HS-27A (cell line): ENCODE measurements at places on chromosomes 12 and 14.

- DNase-seq = no peak
Measured at GRCh38 chr14:58138714-58139482, 13.1 kb downstream of the ARMH4 start.

DNA sequence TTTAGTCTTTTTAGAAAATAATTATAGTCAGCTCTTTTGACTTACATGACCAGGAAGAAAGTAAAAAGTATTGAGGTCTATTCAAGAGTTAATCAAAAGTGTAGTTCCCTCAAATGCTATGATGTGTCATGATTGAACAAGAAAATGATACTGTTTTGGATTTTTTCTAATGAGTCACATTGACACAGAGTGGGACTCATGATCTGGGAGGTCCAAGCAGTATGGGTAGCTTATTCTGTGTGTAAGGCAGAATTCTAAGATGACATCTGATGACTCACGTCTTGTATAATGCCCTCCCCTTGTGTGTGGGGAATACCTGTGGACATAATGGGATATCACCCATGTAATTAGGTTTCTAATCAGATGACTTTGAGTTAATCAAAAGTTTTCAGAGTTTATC, 178.1 kb upstream of the DDHD1 start:
- peak; percentile 57 for DNase-seq

DNA sequence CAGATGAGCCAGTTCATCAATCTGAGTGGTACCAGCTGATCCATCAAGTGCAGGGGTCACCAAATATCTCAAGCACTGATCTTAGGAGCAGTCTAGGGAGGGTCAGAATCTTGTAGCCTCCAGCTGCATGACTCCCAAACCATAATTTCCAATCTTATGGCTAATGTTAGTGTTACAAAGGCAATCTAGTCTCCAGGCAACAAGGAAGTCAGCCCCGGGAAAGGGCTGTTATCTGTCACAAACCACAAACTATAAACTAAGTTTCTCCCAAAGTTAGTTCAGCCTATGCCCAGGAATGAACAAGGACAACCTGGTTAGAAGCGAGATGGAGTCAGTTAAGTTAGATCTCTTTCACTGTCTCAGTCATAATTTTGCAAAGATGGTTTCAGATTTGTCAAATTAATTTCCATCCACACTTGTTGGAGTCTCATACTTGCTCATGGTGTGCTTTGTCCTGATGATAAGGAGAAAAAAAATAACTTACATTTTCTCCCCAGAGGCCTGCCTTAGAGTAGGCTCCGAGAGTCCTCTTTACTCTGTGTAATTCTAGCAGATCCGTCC, 3.9 kb upstream of the ABHD4 start:
- DNase-seq = no peak

DNA sequence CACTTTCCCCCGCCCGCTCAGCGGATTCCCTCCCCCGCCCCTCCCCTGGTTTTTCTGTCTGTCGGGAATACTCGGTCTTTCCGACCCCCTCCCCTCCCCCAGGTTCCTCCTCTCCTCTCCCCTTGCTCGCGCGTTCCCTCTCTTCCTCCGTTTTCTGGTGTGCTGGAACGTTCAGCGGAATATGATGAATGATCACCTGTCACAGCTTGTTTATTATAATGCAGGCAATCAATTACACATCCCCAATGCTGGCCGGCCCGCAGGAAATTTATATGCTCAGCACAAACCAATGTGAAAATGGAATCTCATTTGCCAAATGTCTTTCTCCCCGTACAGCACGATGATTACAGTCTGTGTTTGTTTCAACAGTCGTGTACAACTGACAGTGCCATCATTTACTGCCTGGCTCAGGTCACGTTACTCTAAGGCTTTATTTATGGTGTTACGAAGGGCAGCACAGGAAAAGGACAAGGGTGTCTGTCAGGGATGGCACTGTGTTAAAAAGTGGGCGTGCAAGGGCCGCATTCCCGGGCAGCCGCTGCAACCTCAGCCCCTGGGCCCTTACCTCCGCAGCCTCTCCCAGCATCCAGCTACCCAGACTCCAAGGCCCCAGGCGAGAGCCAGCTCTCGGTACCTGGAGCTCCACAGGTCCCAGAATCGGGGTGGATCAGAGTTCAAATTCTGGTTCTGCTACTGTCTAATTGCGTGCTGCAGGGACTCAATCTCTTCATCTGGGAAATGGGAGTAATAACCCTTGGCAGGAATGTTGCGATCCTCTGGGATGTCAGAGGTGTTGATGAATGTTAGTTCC, 24.7 kb upstream of the MAP1LC3B2 start:
- DNase-seq = no peak

GRCh38 chr12:79063258-79063657, 198.7 kb downstream of the SYT1 start:
- DNase-seq = no peak

GRCh38 chr12:65355461-65355860, 77.0 kb downstream of the MSRB3 start:
- no peak for DNase-seq

- DNase-seq = no peak
Measured at GRCh38 chr12:115946867-115947695, 330.4 kb downstream of the MED13L start.

DNA sequence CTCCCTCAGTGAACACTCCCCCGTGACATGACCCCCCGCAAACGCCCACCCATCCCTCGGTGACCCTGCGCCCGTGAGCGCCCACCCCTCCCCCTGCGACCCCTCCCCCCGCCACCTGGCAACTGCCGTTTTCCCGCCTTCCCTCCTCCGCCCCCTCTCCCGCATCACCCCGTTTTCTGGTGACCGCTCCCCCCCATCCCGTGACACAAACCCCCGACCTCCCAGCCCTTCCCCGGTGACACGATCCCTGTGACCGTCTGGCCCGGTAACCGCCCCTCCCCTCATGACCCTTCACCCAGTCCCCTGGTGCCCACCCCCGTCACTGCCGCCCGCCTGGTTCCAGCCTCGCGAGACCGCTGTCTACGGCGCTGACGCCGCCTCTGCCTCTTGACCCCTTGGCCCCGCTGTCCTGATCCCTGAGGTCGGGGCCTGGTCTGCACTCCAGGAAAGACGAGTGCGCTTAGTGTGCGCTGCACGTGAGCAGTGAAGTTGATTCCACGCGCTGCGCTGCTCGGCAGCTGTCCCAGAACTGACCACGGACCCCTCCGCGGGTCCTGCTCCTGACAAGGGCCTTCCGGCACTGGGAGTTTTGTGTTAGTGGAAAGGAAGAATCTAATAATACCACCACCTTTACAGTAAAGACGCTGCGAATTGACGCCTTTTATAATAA, 59.4 kb downstream of the DDX51 start:
- no peak for DNase-seq

DNA sequence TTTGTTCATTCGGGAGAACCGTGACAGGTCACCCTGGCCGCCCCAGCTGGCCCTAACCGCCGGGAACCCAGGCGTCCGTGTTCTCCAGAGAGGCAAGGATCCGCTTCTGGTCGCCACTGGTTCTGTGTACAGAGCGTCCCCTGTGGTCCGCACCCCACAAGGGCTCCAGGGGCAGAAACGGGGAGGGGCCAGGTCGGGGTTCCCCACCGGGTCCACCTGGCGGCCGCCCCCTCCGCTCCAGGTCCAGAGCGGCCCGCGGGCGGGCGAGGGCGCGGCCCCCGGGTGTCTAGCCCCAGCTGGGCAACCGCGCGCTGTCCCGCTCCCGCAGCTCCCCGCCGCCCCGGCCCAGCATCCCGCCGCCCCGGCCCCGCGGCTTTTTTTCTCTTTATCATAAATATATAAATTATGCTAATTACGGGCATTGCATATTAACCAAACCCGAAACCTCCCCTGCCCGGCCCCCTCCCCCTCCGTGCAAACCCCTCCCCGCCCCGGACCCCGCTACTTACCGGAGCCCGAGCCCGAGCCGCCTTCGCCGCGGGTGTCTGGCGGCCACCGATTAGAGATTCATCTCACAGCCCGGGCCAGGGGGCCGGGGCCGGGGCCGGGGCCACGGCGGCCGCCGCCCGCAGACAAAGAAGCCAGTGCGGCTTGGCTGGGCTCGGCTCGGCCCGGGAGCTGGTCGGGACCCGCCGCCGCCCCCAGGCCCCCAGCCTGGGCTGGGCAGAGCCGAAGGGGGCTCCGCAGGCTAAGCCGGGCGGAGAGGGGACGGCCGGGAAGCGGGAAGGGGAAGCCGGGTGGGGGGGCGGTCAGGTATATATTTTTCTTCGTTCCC, 512 bp downstream of the POU6F1 start:
- no peak for DNase-seq

GRCh38 chr12:46260124-46260912, 8.5 kb downstream of the SLC38A1 start:
- DNase-seq = peak; percentile 42

DNA sequence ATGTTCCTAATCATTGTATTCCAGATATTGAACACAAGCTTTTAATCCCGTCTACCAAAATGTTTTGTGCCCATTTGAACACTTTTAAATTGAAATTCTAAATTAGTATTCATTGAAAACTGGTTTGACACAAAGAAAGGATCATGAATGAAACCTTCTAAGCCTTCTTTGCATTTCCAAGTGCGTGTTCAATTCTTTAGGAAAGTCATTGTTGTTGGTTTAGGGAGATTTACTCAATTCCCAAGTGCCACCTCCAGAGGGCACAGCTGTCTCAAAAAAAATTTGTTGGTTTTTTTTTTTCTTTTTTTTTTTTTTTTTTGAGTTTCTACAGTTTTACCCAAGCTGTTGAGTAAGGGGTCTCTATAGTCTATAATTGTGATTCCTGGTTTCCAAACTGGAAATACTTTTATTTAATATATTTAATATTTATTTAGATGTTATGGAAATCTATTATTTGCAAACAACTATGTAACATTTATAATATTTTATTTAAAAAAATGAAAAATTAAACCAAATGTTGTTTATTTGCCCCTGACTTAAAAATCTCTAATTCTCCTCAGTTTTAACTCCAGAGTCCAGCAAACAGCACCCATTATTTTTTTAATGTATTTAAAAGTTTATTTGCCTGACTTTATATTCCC, 79.9 kb downstream of the NEDD1 start:
- DNase-seq = no peak

DNA sequence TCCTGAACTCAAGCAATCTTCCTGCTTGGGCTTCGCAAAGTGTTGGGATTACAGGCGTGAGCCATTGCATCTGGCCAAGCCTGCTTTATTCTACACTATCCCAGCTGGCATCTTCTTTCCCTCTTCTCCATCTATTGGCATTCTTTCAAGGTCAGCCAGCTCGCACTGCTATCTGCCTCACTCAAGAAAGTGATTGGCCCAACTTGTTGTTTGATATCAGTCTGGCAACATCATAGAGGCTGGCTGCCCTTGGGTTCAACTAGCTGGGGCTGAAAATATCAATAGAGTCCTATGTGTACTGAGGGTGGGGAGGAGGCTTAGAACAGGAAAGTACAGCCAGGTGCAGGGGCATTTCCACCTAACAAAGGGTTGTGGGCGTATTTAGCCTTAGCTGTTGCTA, 17.1 kb downstream of the GMFB start:
- DNase-seq = no peak

- DNase-seq = no peak
Measured at GRCh38 chr14:47240748-47241437, 434.5 kb downstream of the MDGA2 start.

DNA sequence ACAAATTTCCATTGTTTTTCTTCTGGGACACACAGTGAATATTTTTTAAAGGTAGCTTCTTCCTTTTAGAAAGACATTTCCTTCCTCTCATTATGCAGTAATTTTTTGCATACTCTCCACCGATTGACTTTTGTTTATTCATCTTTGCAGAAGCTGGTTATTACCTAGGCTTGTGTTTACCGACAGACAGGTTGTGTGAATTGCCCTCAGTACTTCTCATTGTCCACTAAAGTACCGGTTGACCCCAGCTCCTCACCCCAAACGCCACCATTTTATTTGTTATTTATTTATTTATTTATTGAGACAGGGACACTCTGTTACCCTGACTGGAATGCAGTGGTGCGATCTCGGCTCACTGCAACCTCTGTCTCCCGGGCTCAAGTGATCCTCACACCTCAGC, 63.4 kb upstream of the MYL2 start:
- no peak for DNase-seq

DNA sequence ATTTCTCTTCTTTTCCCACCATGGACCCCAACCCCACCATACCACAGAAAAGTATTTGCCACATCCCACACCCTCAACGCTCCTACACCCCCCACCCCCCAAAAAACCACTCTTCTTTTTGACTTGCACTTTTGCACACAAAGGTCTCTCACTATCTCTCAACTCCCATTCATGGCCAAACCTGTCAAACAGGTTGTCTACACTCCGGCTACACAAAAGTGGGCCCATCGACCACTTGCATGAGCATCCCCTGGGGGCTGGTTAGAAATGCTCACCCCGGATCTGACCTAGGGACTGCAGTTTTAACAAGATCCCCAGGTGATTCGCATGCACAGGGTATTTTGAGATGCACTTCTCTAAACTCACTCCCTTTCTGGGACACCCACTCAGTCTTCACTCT, 248.2 kb downstream of the DPF3 start:
- DNase-seq = no peak

GRCh38 chr14:37480446-37481290, 114.4 kb downstream of the FOXA1 start:
- DNase-seq = no peak

DNA sequence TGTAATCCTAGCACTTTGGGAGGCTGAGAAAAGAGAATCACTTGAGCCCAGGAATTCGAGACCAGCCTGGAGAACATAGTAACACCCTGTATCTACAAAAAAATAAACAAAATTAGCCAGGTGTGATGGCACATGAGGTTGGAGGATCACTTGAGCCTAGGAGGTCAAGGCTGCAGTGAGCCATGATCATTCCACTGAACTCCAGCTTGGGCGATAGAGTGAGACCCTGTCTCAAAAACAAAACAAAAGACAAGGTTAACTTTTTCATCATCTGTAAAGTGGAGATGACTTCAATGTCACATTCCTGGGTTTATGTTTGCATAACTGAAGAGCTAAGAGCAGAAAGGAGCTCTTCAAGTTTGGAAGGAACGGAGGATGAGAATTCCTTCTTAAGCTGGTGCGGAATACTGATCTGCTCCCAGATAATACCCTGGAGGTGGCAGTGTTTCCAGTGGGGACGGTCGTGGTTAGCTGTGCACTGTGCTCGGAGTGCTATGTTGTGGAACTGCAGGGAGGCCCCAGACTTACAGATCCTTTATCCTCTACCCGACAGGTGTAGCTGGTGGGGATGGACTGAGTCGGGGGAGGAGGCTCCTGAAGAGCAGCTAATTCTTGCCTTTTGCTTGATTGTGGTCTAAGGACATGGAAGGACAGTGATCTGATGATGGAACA, 22.5 kb upstream of the BICD1 start:
- DNase-seq = no peak

DNA sequence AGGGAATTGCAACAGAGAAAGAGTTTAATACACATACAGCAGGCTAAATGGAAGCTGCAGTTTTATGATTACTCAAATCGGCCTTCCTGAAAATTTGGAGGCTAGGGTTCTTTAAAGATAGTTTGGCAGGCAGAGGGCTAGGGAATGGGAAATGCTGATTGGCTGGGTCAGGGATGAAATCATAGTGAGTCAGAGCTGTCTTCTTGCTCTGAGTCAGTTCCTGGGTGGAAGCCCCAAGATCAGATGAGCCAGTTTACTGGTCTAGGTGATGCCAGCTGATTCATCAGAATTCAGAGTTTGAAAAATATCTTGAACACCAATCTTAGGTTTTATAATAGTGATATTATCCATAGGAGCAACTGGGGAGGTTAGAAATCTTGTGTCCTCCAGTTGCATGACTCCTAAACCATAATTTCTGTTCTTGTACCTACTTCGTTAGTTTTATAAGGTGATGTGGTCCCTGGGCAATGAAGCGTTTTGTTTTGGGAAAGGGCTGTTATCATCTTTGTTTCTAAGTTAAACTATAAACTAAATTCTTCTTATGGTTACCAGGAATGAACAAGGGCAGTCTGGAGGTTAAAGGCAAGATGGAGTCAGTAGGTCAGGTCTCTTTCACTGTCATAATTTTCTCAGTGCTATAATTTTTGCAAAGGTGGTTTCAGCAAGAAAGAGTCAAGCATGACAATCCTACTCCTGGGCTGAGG, 257.8 kb upstream of the CCDC196 start:
- DNase-seq = no peak
